Spinal cord (tissue), 10 donors: ENCODE measurements at places on chromosomes 7 and 10.

GRCh38 chr10:4780782-4781181 is 45.2 kb upstream of the AKR1E2 start:
- DNase-seq: no peak

DNA sequence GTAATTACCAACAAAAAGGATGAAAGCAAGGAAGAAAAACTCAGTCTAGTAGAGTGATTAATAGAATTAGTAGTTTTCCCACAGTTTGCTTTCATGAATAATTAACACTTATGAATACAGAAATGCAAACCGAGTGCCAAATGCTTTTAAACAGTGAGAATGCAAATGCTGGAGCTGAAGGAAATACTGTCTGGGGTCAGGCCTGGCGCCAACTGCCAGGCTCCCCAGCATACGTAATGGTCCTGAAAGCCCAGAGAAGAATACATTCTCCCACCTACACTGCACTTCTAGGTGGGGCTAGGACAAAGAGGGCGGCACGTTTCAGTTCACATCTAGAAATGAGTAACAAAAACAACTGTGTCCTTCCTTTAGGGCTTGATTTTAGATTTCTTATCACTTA is 30.0 kb downstream of the GLUD1 start:
- DNase-seq: peak; percentile 41

DNA sequence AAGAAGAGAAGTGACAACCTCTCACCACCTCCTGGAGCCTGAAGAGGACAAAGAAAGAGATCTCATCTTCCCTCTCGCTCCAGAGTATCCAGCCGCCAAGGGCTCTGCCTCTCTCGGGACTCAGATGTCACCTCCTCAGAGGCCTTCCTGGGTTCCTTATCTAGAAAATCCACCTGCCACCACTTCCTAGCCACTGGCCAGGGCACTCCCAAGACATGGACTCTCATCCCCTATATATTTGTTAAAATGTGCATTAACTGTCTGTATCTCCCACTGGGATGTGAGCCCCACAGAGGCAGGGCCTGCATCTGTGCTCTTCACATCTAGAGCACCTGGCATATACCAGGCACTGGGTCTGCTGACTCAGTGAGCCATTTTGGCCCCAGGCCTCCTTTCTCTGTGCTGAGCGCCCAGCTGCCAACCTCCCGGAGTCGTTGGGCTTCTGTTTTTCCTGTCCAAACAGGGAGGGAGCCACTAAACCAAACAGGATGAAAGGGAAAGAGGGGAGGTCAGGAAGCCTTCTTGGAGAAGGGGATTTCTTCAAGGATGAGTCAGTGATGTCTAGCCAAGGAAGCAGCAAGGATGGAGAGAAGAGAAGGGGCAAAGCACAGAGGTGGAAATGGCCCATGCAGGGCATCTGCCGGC is 58.9 kb downstream of the KCNMA1 start:
- no peak for DNase-seq

- DNase-seq: no peak
Observed at GRCh38 chr7:531777-532176, 12.1 kb upstream of the PDGFA start.

DNA sequence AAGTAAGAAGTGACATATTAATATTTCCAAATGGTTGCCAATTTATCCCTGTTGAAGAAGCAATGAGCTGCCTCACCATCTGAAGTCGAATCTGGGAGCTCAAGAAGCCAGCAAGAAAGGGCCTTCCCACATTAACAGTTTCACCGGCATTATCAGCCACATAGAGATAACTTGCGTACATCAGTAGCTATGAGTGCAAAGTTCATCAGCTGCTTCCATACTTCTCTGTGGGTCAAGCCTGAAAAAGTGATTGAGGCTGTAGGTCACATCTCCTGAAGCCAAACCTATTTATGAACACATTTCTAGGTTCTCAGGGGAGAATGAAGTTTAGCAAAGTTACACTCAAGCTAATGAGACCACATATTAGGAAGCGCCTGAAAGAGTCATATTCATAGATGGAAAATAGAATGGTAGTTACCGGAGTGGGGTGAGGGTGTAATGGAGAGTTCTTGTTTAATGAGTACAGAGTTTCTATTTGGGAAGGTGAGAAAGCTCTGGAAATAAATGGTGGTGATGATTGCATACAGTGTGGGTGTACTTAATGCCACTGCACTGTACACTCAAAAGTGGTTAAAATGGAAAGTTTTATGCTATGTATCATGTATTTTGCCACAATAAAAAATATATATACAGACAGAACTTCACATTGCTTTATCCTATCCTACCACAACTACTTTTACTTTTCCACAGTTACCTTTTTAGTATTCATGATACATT is 189.3 kb upstream of the SP4 start:
- no peak for DNase-seq

GRCh38 chr10:29746080-29746797 is 111.5 kb upstream of the SVIL start:
- DNase-seq: no peak

DNA sequence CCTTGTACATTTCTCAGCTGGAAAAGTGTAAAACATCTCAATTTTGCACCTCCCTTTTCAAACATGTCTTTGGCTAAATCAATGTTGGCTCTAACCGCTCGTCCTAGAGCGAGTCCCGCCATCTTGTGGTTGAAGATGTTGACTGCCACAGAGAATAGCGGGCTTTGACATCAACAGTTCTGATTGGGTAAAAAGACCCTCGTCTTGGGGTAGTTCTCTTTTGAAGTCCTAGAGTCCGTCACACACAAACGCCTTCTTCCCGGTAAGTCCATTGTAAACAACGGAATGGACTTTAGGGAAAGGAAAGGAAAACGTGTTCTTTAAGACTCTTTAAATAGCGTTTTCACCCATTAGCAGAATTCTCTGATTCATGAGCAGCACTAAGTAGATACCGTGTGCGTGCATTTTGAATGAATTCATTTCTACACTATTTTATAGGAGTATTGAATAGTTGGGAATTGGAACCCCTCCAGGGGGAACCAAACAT is 452 bp upstream of the RPP30 start:
- peak; percentile 86 for DNase-seq

DNA sequence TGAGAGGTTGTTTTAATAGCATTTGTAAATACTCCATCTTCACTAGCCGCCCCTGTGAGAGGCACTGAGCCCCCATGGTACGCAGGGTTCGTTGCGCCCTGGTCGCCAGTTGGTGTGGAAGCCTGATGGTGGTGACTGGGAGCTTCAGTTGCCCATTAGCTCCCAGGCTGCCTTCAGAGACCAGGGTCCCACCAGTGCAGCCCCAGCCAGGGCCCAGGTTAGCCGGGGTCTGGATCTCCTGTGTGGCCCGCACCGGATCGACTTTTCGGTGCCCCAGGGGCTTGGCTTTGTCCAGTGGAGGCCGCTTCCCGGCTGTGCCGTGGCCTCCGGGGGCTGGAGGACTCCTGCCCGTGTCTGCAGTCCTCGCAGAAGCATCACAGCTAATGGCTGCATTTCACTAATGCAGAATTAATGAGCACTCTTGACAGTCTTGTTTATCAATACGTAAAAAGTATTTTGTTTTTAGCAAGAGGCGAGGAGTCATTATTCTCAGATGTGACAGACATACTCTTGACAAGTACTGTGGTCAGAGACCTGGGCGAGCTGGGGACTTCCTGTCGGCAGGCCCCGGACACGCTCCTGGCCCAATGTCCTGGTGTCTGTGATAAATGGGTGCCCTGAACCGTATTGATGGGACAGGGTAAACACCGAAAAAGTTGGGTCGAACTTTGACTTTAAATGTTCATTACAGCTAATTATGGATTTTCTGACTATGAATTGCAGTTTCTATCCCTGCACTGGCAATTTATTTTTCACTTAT is 99.8 kb downstream of the NKX6-2 start:
- no peak for DNase-seq

DNA sequence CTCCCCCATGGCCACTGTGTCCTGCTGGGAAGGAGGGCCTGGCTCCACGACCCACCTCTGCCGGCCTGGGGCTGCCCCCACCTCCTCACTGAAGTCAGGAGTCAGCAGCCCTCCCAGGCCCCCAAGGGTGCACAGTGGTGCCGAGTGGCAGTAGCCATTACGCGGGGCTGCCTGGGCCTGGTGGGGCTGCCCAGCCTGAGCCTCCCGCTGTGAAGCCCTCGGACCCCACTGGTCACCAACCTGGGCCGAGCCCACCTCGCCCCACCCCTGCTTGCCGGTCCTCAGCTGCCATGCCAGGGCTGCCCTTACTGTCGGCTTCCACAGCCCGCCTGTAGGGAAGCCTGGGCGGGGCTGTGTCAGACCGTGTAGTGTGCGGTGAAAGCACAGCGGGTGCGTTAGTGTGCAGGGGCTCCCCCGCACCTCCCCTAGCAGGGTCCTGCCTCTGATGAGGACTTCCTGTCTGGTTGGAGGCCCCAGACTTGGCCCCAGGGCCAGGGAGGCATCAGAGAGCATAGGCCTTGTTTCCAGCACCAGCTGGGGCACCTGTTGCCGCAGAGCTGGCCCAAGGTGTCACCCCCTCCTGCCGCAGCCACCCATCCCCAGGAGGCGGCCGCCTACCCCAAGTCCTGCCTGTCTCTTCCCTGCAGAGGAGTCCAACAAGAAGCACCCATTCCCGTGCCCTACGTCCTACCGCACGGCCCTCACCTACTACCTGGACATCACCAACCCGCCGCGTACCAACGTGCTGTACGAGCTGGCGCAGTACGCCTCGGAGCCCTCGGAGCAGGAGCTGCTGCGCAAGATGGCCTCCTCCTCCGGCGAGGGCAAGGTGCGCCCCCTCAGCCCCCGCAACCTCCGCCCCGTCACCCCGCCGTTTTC is 10.0 kb downstream of the TMEM120A start:
- DNase-seq: no peak

DNA sequence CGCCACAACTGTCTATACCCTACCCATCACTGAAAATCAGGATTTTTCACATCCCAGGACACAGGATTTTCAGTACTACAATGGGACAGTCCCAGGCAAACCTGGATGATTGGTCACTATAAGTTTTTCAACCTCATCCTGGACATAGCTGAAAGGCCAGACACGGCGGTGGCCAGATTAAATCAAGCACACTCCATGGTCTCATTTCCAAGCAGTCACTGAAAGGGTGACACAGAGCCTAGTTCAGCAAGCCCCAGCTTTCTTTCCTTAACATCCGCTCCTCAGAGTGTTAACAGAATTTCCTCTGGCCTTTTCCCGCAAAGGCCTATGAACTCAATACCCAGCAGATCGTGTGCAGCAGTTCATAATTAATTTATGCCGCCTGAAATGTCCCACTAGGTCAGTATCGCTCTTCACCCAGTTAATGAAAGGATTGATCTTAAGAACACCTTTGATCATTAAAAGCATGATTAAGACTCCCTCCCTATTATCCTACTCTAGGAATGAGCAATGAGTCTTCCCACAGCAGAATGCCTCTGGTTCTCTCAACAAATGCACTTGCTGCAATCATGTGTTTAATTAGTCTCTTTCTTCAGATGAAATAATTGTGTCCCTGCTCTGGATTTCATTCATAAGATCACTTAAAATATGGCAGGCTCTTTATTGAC is 104.0 kb upstream of the NANOS1 start:
- DNase-seq: no peak

GRCh38 chr10:97186911-97187310 is 1.2 kb upstream of the SLIT1 start:
- no peak for DNase-seq

DNA sequence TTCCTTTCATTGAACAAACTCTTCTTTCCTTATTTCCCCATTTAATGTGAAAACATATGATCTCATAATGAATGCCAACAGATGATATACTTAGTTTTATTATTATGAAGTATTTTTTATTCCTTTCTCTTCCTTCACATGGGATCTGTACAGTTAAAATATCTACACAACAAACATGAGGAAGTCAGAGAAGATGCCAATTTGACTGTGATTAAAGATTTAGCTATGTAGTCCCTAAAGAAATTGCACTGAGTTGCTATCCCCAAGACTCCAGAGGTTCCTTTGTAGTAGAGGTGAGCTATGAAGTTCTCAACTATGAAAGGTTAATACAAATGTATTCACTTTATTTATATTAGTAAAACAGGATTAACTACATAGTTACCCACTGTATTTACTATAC is 60.6 kb upstream of the LRRN3 start:
- no peak for DNase-seq

DNA sequence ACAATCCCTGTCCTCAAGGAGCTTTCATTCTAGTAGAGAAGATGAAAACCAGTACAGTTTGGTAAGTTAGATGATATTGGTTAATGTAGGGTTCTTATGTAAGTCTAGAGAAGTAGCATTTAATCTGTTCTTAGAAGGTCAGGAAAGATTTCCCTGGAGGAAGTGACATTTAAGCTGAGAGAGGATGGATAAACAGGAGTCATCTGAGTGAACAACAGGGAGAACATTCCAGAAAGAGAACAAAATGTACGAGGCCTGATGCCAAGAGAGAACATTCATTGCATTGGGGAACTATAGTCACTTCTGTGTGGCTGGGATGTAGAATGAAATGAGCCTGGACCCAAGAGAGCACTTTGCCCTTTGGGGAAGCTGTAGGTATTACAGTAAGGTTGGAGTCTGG is 88.0 kb downstream of the CFTR start:
- DNase-seq: no peak

GRCh38 chr7:49848211-49848841 is 74.9 kb downstream of the VWC2 start:
- DNase-seq: no peak

- DNase-seq: no peak
Observed at GRCh38 chr7:28481091-28481926, 69.0 kb downstream of the CREB5 start.

DNA sequence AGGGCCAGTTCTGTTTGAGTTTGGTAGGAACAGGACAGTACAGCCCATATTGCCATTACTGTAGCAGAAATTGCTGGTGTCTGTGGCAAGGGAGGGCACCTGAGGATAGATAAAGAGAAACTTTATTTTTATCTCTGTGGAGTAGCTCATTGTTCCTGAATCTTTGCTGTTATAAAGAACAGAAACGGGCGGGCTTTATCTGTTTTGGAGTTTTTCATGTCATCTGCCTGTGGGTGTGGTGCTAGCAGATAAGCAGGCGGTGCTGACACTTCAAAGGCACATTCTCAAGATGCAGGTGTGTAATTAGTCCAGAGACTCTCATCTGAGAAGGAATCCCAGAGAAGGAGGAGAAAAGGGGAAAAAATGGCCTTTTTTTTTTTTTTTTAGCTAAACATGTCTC is 11.5 kb downstream of the ZNF273 start:
- no peak for DNase-seq

DNA sequence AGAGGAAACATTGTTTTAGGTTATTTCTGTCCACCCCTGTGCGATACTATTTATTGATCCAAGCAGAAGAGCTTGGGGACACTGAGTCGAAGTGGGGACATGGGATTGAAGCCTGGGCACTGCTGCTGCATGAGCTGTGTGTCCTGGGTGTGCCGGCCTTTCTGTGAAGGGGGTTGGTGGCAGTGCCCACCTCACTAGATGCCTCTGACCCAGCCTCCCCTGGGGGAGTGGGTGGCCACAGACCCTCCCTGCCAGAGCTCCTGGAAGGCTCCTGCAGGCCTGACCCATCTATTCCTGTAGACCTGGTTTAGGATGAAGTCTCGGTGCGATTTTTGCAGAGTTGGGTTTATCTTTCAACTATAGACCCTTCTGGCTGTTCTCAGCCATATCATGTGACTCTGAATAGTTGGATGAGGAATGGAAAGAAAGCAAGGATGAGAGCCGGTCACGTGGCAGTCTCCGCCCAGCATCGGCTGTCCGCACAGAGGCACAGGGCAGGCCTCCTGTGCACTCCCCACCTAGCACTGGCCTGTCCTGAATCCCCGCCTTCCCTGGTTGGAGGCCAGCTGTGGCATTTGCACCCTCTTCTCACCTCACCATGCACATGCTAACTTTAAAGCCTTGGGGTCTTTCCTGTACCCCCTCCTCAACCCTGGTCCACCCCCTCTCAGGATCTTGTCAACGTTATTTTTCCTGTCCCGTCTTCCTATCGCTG is 17.6 kb upstream of the SH2D4B start:
- no peak for DNase-seq
